ENCODE measurements at places on chromosomes 2 and 18.

DNA sequence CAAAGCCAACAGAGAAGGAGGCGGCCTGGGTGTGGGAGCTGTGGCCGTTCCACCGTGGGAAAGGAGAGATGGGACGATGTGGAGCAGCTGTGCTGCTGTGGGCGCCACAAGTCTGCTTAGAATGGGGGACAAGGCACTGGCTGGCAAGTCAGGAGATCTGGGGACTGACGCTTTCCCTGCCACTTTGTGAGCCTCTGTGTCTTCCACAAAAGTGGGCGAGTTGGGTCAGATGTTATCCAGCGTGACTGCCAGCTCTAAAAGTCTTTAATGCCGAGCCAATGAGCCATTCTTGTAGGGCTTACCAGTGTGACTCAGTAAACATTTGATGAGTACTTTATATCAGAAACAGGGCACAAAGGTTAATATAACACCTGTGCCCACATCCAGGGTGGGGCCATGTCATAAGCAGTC is 113.6 kb upstream of the MGAT5 start:
- no peak for DNase-seq

GRCh38 chr18:55400590-55401541 is 187.1 kb downstream of the TCF4 start:
- DNase-seq: no peak

DNA sequence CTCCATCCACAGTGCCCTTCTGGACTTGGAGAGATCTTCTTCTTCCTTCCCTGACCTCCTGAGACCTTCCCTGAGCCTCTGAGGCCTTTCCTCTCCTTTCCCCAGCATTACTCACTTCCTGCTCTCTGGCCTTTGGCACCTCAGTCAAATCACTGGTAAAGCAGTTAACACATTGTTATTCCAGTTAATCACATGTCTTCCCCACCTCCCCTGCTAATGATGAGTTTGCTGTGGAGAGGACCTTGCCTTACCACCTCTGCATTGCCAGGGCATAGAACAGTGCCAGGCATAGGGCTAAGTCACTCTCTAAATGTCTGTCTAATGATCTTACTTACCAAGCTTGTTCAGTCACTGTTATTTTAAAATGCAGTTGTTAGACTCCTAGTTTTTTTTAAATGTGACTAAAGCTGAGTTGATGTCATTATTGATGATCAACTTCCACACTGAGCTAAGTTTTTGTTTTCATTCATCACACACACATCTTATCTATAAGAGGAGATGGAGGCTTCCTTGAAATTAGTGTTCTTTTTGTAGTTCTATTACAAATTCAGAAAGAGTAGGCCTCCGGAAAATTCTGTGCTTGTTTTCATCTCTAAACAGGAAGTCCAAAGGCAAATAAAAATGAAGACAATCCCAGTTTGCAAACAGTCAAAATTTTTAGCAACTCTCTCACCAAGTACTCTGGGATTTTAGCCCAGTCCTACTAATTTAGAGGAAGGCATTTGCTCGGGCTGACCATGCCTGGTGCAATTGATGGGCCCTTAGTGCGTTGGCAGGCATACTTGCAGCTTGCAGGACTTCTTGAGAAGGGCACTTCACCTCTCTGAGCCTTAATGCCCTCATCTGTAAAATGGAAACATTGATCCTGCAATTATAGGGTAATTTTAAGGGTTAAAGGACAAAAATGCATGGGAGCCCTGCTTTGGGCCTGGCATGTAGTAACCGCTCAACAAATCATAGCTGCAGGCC is 113.7 kb upstream of the SPRED2 start:
- DNase-seq: no peak

DNA sequence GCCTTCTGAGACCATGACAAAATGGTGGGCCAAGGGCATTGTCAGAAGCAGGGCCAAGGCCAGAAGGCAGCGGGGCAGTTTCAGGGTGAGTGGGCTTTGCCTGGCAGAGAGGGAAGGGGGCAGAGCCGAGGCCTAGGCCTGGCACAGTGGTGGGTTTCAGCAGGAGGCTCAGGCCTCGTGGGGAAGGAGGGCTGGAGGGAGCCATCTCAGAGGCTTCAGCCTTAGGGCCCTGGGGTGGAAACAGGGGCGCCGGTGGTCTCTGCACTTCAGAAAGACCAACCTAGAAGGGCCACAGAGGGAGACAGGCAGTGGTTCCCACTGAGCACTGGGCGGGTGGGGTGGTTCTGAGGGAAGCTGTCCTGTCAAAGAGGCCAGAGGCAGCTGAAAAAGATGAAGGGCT is 58.0 kb upstream of the SMAD7 start:
- DNase-seq: no peak

DNA sequence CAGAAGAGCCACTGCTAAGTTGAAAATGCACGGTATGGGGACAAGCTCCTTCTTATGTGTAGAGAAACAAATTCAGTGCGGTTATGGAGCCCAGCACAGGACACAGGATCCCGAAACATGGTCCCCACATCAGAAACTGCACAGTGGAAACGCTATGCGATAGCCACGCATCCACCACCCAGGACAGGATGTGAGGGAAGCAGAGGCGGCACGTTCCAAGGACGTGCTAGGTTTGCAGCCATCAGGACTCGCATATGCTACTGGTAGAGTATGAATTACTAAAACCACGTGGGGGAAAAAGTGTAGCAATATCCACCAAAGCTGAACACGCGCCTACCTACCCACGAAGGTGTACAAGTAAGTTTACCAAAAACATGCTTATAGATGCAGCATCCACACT is 34.7 kb upstream of the SNTG2 start:
- no peak for DNase-seq

GRCh38 chr2:55929476-55929875 is 5.9 kb upstream of the EFEMP1 start:
- no peak for DNase-seq

- peak; percentile 14 for DNase-seq
Observed at GRCh38 chr18:417495-417894, 83.0 kb downstream of the COLEC12 start.

GRCh38 chr2:157442636-157443035 is 1.3 kb downstream of the CYTIP start:
- no peak for DNase-seq

GRCh38 chr2:189276277-189276676 is 96.7 kb upstream of the COL5A2 start:
- DNase-seq: no peak

- no peak for DNase-seq
Observed at GRCh38 chr2:212409560-212409959, 129.0 kb downstream of the ERBB4 start.

DNA sequence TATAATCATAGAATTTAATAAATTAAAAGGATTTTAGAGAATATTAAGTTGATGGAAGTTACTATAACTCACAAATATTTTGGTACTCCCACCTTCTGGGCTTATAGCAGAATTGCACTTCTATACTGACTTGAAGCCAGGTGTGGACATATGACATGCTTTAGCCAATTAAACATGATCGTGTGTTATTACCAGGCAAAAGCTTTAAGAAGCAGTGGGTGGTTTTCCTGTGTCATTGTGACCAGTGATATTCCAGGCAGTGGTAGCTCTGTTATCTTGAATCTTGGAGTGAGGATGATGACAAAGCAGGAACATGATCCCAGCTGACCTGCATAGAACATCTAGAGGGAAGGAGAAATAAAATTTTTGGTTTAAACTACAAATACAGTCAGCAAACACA is 370.9 kb upstream of the ZEB2 start:
- DNase-seq: peak; percentile 59

DNA sequence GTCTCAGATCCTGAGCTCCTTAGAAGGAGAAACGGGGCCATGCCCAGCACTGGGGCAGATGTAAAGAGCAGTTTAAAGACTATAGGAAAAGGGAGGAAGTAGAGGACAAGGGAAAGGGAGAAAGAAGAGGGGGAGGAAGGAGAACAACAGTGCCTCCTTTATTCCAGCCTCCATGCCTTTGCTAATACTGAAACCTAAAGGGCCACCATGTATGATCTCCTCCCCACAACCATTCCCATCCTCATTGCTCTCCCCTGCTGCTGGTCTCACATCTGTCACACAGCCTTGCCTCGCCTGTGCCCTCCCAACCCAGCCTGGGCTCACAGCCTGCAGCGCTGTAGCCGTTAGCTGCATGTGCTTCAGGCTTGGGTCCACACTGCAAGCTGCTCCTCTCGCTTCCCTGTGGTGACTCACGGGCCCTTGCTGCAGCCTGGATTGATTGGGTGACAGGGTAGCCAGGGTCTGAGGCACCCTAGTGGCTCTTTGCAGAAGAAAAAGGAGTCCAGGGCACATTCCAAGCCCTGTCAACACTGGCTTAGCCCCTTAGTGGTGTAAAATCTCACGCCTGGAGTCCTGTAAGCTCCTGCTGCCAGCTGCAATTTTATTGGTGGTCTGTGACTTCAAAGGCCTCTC is 281.9 kb downstream of the SRBD1 start:
- no peak for DNase-seq
